ENCODE measurements at places on chromosomes 2 and 18.

GRCh38 chr2:228527197-228527881 is 345.9 kb upstream of the SPHKAP start:
- H3K4me3 ChIP-seq: no peak overlapping the region

DNA sequence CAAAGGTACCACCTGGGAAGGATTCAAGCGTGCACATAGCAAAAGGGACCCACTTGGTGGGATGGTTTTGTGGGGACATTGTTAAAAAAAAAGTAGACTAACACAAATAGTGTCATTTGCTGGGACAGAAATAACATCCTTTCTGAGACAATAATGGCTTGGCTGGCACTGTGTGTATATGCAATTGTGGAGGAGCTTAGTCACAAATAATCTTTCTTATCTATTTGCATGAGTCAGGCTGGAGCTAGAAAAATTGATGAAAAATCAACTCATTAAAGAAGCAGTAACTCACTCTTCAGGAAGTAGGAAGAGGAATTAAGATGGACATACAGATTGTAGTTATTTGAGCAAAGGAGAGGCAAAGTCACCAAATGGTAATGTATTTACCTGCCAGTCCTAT is 29.5 kb upstream of the ITGB6 start:
- peaks cover 11% of the 10 kb centered on the region for H3K4me1 ChIP-seq
- no peak overlapping the region for H3K4me3 ChIP-seq
- H3K27me3 ChIP-seq: no peaks in the 10 kb centered on the region
- no peak for DNase-seq

DNA sequence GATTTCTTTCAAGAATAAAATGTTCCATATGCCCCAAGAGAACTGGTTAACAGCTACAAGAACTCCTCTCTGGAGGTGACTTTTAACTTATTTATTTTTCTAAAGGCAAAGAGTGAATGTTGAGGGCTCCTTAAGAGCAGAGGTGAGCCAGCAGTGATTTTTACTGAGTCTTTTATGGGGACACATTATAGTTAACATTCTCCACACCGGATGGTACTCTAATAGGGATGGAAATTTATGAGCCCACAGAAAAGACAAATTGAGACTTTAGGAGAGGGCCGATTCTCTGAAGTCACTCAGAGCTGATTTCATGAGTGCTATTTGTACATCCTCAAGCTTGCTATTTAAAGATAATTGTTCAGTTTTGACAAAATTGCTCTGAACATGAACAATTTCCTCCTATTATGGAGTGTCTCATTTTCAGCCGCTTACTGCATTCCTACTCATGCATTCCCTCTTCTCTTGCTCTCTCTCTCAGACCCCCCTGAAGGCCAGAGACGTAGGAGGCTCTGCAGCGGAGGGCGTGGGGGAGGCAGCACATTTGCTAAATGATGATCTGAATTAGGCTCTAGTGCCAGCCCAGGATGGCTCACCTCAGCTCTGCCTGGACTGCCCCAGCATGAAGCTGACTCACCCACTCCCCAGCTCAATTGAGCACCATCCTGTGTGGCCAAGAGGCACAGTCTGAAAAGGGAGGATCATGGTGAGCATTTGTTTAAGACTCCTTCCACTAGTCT is 5.9 kb upstream of the RPL37A start:
- no peaks in the 10 kb centered on the region for H3K36me3 ChIP-seq
- peaks cover 7% of the 10 kb centered on the region for H3K4me1 ChIP-seq
- no peaks in the 10 kb centered on the region for H3K27me3 ChIP-seq
- no peak for DNase-seq
- H3K27ac ChIP-seq: no peak overlapping the region

DNA sequence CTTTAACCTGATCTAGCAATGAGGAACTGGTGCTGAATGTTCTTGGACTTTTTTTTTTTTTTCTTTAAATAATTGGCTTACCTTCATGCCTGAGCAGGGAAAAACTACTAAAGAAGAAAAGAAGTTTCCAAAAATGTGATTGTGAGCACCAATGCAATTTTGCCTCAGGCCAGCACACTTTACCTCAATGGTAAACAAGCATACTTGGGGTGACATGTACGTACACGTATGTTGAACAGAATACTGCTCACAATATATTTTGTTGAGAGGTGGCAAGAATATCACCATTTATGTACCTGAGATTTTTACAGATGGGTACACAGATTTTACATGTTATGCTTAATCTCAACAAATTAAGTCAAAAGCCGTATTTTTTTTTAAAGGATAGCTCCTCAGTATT is 144.3 kb downstream of the FIGN start:
- no peaks in the 10 kb centered on the region for H3K27me3 ChIP-seq
- no peaks in the 10 kb centered on the region for H3K4me1 ChIP-seq
- no peaks in the 10 kb centered on the region for H3K36me3 ChIP-seq
- DNase-seq: no peak
- no peak overlapping the region for H3K27ac ChIP-seq
- H3K4me3 ChIP-seq: no peak overlapping the region

- no peak overlapping the region for H3K27ac ChIP-seq
- H3K4me3 ChIP-seq: no peak overlapping the region
- no peak for DNase-seq
- H3K27me3 ChIP-seq: no peaks in the 10 kb centered on the region
Observed at GRCh38 chr2:69491864-69492263, 54.6 kb upstream of the NFU1 start.

GRCh38 chr2:7530001-7530400 is 612.8 kb downstream of the RNF144A start:
- H3K27me3 ChIP-seq: no peaks in the 10 kb centered on the region
- H3K36me3 ChIP-seq: no peaks in the 10 kb centered on the region
- no peak overlapping the region for H3K27ac ChIP-seq
- no peaks in the 10 kb centered on the region for H3K4me1 ChIP-seq
- no peak overlapping the region for H3K4me3 ChIP-seq

DNA sequence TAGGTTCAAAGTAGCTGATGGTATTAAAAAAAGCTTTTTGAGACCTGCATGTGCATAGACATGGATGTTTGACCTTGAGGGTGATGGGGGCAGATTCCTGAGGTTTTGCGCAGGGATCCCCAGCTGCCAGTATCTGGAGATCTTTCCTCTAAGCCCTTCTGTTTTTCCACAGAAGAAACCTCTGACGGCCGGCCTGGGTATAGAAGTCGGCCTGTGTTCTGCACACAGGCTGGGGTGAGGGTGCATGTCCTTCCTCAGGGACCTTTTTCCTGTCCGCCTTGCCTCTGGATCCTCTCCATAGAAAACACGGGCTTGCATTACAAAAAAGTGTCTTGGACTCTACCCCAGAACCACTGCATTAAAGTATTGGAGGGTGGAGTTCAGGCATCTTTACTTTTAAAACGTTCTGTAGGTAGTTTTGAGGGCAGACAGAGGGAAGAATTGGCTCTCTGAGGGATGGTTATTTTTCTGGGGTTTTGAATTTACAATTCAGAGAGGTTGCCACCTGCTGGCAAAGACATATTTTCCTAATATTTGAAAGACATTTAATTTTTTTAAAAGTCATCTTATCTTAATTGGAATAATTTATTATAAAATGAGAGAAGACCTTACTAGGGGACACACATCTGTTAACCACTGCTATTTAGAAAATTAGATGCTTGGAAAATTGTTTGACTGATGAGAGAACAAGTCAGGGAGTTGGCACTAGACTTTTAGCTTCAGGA is 350.6 kb downstream of the DCDC2C start:
- DNase-seq: no peak
- peaks cover 7% of the 10 kb centered on the region for H3K4me1 ChIP-seq
- H3K4me3 ChIP-seq: no peak overlapping the region

GRCh38 chr2:46461011-46461674 is 18.2 kb upstream of the TMEM247 start:
- H3K4me3 ChIP-seq: no peak overlapping the region
- peaks cover 16% of the 10 kb centered on the region for H3K4me1 ChIP-seq
- no peak overlapping the region for H3K27ac ChIP-seq
- peak; percentile 74 for DNase-seq
- H3K27me3 ChIP-seq: no peaks in the 10 kb centered on the region
- no peaks in the 10 kb centered on the region for H3K36me3 ChIP-seq

DNA sequence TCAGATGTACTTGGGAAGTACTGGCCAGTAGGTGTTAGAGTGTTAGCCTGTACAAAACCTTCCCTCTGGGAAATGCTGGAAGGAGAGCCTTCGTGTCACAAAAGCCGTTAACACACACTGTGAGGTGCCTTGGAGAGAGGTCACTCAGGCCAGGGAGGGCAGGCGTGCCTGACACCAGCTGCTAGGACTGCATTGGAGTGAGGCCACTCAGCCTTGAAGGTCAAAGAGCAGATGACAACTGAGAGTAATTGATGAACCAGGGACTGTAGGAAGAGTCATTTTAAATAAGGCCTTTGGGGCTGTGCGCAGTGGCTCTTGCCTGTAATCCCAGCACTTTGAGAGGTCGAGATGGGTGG is 45.4 kb downstream of the ASAP2 start:
- H3K4me1 ChIP-seq: peaks cover 59% of the 10 kb centered on the region
- H3K36me3 ChIP-seq: no peaks in the 10 kb centered on the region
- peak overlapping the region; percentile 57 for H3K27ac ChIP-seq
- no peak overlapping the region for H3K4me3 ChIP-seq
- no peaks in the 10 kb centered on the region for H3K27me3 ChIP-seq

DNA sequence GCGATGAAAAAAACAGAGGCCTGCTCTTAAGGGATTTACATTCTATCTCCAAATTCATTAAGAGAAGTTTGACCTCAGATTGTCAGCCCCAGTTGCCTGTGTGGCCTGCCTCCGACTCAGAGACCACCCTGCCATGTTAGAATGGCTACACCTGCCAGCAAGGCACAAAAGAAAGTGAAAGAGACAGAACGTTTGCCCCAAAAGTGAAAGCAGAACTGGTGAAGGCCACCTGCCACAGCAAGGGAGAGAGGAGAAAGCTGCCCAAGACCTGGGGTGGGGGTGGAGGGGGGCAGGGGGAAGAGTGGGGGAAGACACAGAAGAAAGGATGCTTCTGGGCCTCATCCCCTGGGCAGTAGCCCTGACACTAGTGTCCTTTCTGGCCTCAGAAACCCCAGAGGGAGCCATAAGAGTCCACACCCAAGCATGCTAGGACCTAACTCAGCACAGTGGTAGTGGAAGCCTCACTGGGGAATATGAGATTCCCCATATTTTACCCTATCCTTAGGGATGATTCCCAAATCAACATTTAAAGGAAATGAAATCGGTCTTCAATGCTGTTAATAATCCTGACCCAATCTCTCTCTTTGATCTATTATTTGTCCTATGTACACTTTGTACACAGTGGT is 389.7 kb downstream of the TXNL1 start:
- H3K27me3 ChIP-seq: peaks cover 2% of the 10 kb centered on the region
- H3K27ac ChIP-seq: no peak overlapping the region
- no peak overlapping the region for H3K4me3 ChIP-seq
- peaks cover 6% of the 10 kb centered on the region for H3K4me1 ChIP-seq
- no peaks in the 10 kb centered on the region for H3K36me3 ChIP-seq

DNA sequence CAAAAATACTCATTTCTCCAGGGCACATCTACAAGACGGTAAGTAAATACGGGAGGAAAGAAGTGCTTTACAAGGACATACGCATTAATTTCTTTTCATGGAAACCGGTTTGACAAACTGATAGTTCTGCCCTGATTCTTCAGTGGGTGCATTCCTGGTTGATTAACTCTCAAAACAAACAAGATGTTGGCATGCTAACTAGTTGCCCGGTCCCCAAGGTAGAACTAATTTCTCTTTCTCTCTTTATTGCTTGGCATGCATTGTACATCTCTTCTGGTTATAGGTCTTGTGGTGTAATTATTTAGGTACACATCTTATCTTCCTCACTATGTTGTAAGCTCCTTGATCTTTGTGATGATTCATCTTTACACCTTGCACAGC is 46.9 kb upstream of the SPATS2L start:
- no peak overlapping the region for H3K4me3 ChIP-seq
- H3K27me3 ChIP-seq: no peaks in the 10 kb centered on the region
- no peaks in the 10 kb centered on the region for H3K36me3 ChIP-seq
- no peak for DNase-seq
- no peak overlapping the region for H3K27ac ChIP-seq

Measured in muscle of leg (tissue), 16 donors.